ENCODE measurements at places on chromosomes 7 and 10.

DNA sequence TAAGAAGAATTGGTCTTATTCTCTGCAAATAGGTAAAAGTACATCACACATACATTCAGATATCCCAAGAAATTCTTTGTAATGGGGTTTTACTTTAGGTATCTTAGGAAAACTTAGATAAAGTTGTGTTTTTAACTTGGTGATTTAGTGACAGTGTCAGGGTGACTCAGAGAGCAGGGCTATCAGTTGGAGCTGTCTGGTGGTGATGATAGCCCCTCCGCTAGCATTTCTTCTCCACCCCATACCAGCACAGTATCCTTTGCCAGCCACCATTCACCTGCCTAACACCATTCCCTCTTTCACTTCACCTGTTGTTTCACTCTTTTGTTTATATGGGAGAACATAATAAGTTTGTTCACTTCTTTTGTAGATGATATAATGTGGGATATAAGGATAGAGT lies 30.4 kb downstream of the VPS50 start:
- DNase-seq, result no peak

- no peak for DNase-seq
Observed at GRCh38 chr7:17274551-17275245, 23.8 kb upstream of the AHR start.

GRCh38 chr7:26627891-26628341 lies 236.5 kb downstream of the SKAP2 start:
- no peak for DNase-seq

GRCh38 chr10:86218160-86218559 lies 148.4 kb downstream of the GRID1 start:
- no peak for DNase-seq

GRCh38 chr7:7970531-7971307 lies 2.1 kb downstream of the GLCCI1 start:
- no peak for DNase-seq

GRCh38 chr7:159137906-159138305 lies 6.8 kb downstream of the VIPR2 start:
- DNase-seq, result no peak

DNA sequence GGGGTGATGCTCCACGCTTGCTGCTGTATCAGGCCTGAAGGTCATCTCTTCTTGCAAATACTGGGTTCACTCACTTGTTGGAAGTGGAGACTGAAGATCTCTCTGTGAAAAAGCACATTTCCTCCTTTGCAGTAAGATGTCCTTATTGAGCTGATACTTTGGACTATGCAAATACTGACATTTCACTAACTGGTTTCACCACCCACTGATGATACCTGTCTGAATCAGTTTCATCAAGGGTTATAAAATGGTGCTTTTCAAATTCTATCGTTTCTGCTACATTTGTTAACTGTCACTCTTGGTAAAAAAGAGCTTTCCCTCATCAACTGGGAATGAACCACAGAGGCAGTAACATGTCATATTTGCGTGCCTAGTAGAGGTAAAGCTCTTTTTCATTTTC lies 35.5 kb downstream of the RAB19 start:
- peak; percentile 65 for DNase-seq

GRCh38 chr7:105782391-105783042 lies 93.9 kb downstream of the ATXN7L1 start:
- no peak for DNase-seq

GRCh38 chr10:101310529-101311184 lies 43.3 kb upstream of the BTRC start:
- no peak for DNase-seq

DNA sequence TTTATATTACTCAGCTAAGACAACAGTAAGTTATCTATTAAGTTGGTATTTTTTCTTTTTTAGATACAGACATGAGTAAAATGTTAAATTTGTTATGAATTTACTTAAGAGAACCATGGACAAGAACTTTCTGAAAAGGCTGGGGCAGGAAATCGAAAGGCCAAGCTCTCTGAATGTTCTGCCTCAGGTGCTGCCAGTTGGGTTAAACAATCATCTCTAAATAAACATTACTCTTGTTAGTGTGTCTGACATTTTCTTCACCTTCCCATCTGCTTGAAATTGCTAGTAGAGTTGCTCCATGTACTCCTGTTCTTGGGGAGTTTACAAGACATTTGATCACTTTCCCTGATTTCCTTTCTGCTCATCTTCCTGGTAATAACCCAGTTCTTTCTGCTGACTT lies 87.5 kb downstream of the ANKRD7 start:
- DNase-seq, result no peak

DNA sequence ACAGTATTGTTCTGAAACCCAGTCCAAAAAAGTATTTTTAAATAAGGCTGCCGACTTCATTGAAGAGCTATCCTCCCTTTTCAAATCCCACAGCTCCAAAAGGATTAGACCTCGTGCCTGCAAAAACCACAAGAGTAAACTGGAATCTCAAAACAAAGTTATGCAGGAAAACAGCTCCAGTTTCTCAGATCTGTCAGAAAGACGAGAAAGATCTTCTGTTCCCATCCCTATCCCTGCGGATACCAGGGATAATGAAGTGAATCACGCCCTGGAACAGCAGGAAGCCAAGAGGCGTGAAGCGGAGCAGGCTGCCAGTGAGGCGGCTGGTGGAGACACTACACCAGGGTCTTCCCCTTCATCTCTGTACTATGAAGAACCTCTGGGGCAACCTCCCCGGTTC lies 12.6 kb downstream of the MYPN start:
- no peak for DNase-seq

DNA sequence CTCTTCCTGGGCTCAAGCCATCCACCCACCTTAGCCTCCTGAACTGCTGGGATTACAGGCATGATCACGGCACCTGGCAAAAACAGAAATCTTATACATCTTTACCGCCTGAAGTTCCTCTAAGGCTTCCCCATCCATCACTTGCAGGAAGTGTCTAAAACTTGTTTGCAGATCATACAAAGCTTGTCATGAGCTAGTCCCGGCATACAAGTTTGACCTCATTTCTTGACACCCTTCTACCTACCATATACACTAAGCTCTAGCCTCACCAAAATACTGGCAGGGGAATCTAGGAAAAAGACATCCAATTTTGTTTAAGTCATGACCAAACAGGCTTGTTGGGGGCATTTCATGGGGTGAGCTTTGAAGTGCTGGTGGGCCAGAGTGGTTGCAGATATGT lies 14.5 kb downstream of the DNMBP start:
- no peak for DNase-seq

- no peak for DNase-seq
Observed at GRCh38 chr7:362402-363096, 72.6 kb downstream of the FOXL3 start.

GRCh38 chr10:44164251-44164956 lies 220.5 kb downstream of the CXCL12 start:
- no peak for DNase-seq

DNA sequence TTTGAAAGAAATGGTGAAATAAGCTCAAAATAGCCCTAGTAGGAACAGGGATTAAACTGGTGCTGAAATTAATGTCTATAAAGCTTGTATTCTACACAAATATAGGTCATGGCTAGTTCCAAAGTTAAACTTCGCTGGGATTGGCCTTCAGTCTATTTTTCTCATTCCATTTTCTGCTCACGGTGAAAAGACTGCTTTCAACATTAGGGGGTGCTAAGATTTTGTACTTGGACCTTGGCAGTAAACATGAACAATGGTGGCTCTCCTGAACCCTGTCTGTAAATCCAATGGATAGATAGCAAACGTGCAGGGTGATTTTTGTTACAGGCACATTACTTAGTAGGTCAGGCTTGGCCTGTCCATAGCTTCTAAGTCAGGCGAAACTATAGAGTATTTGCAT lies 36.0 kb upstream of the RSU1 start:
- DNase-seq, result no peak

DNA sequence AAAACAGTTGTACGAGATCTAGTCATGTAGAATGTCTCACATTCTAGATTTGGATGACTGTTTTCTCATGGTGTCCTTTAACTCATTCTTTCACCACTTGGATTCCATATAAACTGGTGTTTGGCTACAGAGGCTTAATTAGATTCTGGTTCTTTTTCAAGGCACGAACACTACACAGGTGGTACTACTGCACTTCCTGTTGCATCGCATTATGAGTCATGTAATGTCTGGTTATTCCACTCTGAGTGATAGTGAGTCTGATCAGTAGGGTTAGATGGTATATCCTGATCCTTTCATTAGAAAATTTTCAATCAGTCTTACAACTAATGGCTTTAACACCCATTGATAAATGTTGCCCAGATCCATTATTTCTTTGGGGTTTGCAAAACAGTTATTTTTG lies 11.2 kb upstream of the AKAP9 start:
- no peak for DNase-seq

GRCh38 chr10:116287906-116288501 lies 15.0 kb upstream of the GFRA1 start:
- no peak for DNase-seq

- peak; percentile 13 for DNase-seq
Observed at GRCh38 chr7:86904949-86905834, 154.3 kb downstream of the ELAPOR2 start.

DNA sequence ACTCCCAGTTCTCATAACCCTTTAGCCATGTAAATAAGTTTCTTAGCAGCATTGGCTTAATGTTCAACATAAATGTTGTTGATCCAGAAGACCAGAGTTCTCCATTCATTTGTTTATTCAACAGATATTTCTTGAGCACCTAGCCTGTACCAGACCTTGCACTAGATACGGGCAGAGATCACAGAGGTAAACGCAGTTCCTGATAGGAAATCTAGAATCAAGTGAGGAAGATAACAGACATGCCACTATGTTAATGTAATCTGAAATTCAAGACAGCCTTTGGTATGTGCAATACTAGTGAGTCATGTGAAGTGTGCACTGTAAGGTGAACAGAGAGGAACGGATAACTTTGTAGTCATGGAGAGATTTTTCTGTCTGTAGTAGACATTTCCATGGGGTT lies 3.0 kb downstream of the BUB3 start:
- no peak for DNase-seq

All from GM20000 (cell line).